ENCODE measurements at places on chromosomes 16 and 17.
A peak's percentile ranks its signal among the peaks of the same experiment; 100 is the strongest.

DNA sequence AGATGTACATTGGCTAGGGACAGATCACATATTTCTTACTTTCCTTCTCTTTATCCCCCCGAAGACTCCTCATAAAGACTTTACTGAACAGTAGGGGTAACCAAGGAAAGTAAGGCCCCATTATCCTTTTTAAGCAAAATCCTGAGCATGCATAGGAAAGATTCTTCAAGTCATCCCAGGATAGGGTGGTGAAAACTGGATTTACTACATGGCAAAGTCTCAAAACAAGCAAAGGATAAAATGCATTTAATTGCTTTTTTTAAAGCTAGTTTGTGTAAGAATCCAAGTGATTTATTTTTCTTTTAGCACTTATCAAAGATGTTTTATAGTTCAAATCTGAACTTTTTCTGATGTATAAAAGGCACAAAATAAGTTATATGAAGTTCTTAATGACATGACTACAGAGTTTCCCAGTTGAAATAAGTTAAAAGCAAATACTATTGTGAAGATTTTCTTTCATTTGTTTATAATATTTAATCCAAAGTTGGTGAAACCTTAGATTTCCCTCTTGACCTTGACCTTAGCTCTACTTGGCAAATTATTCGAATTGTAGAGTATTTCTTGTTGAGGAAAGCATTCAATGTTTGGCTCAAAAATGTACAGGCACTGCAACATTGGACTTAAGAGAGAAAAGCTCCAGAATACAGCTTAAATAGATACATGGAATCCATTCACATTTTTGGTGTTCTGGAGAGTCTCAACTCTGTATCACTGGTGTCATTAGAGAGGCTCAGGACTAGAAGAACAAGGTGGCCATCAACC, 104.3 kb downstream of the ABCA8 start:
- no peak for DNase-seq

- no peak for DNase-seq
Measured at GRCh38 chr17:9959377-9959981, 54.4 kb upstream of the RCVRN start.

DNA sequence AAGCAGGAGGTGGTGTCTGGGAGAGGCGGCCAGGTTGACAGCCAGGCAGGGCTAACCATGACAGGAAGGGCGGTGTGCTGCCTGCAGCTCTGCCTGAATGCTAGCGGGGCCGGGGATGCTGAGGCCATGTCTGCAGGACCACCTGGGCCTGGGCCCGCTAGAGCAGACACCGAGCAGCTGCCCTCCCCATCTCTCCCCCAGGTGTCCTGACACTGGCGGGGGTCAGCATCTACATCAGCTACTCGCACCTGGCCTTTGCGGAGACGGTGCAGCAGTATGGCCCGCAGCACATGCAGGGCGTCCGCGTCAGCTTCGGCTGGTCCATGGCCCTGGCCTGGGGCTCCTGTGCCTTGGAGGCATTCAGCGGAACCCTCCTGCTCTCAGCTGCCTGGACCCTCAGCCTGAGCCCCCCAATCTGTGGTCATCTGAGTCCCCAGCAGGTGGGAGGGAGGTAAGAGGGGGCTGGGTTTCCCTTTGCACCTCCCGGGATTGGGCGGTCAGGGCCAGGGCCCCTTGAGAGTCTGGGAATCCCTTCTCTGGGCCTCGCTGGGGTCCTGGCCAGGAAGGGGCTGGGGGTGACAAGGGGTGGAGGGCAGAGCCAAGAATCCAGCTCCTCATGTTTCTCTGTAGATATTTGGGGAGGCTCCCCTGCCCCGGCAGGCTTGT, 7.5 kb downstream of the TMEM235 start:
- no peak for DNase-seq

DNA sequence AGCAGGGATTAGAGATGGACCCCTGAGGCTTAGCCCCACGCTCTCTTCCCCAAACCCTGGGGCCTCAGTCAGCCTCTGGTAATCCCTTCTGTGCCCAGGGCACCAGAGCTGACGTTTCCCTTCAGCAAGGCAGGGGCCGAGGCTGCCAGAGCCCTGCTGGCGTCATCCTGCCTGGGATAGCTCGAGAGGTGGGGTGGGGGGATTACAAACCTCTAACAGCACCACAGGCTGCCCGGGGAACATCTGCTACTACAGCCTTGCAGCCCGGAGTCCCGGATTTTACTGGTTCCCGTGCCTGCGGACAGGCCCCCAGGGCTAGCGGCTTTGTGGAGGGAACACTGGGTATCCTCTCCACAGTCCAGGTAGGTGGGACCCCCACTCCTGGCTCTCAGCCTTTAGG, at the start of gene AANAT:
AANAT (plus strand) TSS at position 238 of the 400 bp plus-strand sequence. CDS start 1,144 bp downstream, outside the sequence.
- no peak for DNase-seq

DNA sequence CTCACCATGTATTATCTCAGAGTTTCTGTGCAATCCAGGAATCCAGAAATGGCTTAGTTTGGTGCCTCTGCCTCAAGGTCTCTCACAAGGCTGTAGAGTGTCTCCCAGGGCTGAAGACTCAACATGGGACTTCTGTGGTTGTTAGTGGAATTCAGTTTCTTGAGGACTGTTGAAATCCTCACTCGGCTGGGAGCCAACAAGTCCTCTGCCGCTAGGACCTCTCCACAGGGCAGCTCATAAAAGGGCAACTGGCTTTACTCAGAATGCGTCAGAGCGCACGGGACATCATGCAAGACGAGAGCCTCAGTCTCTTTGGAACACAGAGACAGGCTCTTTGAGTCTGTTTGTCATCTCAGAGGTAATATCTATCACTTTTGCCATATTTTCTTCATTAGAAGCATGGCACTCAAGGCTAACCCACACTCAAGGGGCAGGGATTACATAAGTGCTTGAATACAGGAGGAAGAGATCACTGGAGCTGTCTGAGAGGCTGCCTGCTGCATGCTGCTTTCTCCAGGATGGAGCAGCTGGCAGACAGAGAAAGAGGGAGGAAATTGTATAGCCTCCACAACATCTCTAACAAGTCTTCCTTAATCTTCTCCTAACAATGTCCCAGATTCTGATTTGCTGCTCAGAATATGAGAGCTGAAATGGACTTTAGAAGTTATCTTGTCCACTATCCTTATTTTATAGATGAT, 97.5 kb upstream of the ASIC2 start:
- DNase-seq, result no peak

- no peak for DNase-seq
Measured at GRCh38 chr16:83211711-83212110, 584.9 kb downstream of the CDH13 start.

DNA sequence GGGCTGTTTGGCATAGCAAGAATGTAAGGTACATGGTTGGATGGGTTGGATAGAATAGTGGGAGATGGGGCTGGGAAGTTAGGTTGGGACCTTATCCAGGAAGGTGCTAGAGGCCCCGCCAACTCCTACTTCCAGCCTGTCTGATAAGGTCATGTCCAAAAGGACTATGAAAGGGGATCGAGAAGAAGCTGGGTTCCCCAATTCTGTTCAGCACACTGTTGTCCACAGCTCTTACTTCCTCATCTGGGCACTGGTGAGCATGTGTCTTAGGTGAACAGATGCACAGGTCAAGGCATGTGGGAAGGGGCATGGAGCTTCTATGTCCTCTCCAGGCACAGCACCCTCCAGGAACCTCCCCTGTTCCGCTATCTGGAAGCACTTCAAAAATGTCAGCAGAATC, 5.6 kb upstream of the ULK2 start:
- DNase-seq, result no peak

DNA sequence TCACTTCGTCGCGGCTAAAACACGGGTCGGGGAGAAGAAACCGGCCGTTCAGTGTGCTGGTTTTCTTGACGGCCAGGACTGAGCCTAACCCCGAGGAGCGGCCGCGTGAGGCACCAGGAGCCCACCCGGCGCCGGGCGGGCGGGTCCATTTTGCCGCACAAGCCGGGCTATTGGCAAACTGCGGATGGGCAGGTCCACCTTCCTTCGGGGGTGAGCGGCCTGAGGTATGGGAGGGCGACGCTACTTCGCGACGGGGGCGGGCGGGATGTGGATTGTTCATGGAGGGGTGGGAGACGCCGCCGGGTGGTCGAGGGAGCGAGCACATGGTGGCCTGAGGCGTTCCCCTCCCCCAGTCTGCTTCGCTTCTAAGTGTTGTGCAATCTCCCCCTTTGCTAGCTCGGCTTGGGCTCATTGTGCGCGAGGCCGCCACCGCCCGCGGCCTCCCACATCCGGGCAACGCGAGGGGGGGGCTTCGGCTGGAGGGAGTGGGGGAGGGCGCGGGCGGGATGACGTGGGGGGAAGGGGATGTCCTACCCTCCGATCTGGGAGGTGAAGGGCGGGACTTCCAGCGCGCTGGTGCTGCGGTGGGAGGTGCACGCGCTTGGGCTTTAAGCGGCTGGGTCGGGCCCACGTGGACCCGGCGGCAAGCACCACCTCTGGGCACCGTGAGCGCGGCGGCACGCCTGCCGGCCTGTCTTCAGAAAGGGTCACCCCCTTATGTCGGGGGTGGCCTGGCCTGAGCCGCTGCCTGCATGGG, 5.9 kb upstream of the CD68 start:
- peak; percentile 91 for DNase-seq

- no peak for DNase-seq
Measured at GRCh38 chr16:11248133-11248532, 7.9 kb downstream of the SOCS1 start.

DNA sequence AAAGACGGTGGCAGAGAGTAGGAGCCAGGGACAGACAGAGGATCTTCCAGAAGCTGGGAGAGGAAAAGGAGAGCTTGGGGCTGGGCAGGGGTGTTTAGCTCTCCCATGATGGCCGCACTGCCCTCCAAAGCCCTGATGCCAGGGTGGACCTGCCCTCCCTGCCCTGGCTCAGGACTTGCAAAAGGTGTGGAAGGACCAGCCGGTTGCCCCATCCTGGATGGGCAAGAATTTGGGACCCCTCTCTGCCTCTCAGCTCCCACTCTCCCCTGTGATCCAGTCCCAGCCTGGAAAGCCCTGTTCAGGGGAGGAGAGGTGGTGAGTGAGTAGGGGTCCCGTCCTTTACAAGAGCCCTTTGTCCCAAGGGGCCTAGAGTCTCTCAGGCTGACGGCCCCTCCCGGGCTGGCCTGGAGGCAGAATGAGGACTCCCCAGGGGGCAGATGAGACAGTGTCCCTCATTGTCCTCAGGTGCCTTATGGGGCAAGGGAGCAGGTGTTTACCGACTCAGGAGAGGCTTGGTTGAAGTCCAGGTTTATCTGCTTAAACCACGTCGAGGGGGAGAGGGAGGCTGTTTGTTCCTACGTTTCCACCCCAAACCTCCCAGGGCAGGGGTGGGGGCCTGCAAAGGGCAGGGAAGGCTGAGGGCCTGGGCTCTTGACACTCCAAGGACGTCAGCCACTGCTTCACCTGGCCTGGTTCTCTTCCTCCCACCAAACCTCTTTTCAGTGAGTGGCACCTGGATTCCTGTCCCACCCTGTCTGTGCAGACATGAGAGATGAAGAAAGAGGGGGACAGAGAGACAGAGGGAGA, 19.3 kb upstream of the ITGA3 start:
- no peak for DNase-seq

- no peak for DNase-seq
Measured at GRCh38 chr17:47695429-47696376, 1.7 kb downstream of the TBKBP1 start.

- no peak for DNase-seq
Measured at GRCh38 chr17:3745071-3745470, 21.4 kb downstream of the HASPIN start.

GRCh38 chr17:39104657-39105056, 46.8 kb downstream of the PLXDC1 start:
- DNase-seq, result no peak

DNA sequence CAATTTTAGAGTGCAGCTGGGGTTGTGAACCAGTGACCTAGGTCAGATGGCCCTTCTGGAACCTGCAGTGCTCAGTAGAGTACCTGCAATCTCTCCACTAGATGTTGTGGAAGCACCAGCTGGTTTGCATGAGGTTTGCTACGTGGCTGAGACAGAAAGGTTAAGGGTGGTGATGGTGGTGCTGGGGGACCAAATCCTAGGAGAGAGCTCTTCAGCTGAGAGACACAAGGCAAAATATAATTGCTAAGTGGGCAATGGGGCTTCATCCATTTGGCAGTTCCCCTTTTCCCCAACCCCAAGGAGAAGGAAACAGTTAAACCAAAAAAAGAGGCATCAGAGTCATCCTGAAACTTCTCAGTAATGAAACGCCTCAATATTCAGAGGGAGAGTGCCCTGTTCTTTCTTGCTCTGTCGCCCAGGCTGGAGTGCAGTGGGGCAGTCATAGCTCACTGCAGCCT, 13.9 kb downstream of the ITPRIPL2 start:
- no peak for DNase-seq

GRCh38 chr17:10398352-10398751, 23.4 kb downstream of the MYH8 start:
- no peak for DNase-seq

DNA sequence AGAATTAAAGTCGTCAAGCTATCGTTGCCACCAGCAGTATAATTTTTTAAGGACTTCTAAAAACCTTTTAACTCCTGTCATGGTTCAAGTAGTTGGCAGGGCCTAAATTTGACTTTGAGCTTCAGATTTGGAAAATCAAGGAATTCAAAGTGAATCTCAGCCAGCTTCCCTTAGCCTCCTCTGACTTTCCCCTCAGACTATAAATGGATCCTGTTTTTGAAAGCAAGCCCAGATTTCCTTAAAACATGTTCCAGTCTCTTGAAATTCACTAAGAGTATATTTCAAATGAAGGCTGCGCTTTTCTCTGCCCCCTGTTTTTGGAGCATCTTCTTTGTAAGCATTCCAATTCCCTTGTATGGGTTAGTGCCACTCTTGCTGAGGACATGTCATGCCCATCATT, 101.8 kb upstream of the CDH8 start:
- no peak for DNase-seq

DNA sequence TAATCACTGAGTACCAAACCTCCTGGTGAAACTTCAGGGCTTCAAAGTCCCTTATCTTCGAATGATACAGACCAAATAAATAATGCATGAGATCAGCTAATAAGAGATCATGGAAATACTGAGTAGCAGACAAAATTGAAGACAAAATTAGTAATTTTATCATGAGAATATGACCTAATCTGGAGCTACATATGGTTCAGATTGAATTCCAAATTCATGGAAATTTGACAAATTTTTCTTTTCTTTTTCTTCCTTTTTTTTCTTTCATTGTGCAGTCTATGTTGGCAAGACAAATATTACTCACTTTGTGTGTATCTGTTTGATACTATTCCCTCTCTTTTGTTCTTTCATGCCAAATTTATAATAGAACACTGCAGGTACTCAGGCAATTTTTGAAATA, 218.1 kb upstream of the KCNJ16 start:
- DNase-seq, result no peak
